ENCODE measurements at places on chromosomes 2 and 18.

GRCh38 chr2:231571661-231572191 lies 20.9 kb upstream of the TEX44 start:
- no peak overlapping the region for H3K4me3 ChIP-seq
- no peaks in the 10 kb centered on the region for H3K27me3 ChIP-seq
- H3K27ac ChIP-seq: no peak overlapping the region
- peaks cover 16% of the 10 kb centered on the region for H3K4me1 ChIP-seq
- H3K36me3 ChIP-seq: no peaks in the 10 kb centered on the region
- ATAC-seq: no peak

DNA sequence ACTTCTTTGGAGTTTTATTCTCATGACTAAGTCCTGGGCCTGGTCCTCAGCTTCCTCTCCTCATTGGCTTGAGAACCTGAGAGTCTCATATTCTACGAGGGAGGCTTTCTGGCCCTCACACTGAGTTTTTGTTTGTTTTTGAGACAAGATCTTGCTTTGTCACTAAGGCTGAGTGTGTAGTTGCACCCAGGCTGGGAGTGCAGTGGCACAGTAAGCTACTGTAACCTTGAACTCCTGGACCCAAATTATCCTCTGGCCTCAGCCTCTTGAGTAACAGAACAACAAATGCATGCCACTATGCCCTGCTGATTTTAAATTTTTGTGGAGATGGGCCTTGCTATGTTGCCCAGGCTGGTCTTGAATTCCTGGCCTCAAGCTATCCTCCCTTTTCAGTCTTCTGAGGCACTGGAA lies 22.6 kb downstream of the PRKRA start:
- H3K27me3 ChIP-seq: no peaks in the 10 kb centered on the region
- H3K4me3 ChIP-seq: no peak overlapping the region
- H3K27ac ChIP-seq: no peak overlapping the region
- H3K4me1 ChIP-seq: no peaks in the 10 kb centered on the region
- ATAC-seq: no peak
- H3K36me3 ChIP-seq: peaks cover 69% of the 10 kb centered on the region

DNA sequence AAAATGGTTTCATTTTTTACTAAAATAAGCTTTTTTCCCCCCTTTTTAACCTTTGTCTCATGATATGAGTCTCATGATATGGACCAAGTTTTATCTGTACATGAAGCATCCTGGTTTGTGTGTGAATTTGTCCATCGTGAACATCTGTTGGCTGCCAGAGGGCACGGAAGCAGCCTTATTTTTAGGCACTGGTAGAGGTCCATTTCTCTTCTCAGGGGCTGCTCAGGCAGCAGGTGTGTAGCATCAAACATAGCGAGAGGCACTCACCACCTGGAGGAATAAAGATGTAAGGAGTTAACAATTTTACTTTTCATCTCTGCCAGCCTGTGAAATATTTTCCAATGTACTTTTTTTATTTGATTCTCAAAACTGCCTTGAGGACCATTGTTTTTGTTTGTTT lies 134.5 kb downstream of the RHBDD1 start:
- H3K4me1 ChIP-seq: peaks cover 29% of the 10 kb centered on the region
- peak overlapping the region; percentile 85 for H3K27ac ChIP-seq
- H3K36me3 ChIP-seq: peaks cover 18% of the 10 kb centered on the region
- peak overlapping the region; percentile 75 for H3K4me3 ChIP-seq
- H3K27me3 ChIP-seq: no peaks in the 10 kb centered on the region

- H3K27ac ChIP-seq: no peak overlapping the region
- no peak overlapping the region for H3K4me3 ChIP-seq
- H3K4me1 ChIP-seq: no peaks in the 10 kb centered on the region
Measured at GRCh38 chr18:8188184-8188583, 421.1 kb upstream of the RAB12 start.

GRCh38 chr2:47028846-47029560 lies 113.4 kb upstream of the MCFD2 start:
- no peaks in the 10 kb centered on the region for H3K27me3 ChIP-seq
- peaks cover 17% of the 10 kb centered on the region for H3K4me1 ChIP-seq

DNA sequence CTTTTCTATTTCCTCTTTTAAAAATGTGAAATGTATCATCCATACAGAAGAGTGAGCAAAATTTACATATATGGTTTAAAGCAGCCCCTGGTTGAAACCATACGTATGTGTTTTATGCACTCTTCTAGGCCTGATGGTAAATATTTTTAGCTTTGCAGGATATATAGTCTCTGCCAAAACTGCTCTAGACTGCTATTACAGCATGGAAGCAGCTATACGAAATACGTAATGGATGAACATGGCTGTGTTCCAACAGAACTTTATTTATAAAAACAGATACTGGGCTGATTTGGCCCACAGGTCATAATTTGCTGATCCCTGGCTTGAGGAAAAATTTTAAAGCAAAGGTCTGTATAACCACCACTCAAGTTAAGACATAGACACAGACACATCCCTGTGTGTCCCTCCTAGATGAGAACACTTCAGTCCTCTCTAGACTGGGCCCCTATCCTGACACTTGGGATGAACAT lies 42.5 kb upstream of the ATP8B1 start:
- H3K27ac ChIP-seq: no peak overlapping the region
- no peak overlapping the region for H3K4me3 ChIP-seq
- peaks cover 35% of the 10 kb centered on the region for H3K4me1 ChIP-seq
- peak; percentile 55 for ATAC-seq
- H3K36me3 ChIP-seq: no peaks in the 10 kb centered on the region

DNA sequence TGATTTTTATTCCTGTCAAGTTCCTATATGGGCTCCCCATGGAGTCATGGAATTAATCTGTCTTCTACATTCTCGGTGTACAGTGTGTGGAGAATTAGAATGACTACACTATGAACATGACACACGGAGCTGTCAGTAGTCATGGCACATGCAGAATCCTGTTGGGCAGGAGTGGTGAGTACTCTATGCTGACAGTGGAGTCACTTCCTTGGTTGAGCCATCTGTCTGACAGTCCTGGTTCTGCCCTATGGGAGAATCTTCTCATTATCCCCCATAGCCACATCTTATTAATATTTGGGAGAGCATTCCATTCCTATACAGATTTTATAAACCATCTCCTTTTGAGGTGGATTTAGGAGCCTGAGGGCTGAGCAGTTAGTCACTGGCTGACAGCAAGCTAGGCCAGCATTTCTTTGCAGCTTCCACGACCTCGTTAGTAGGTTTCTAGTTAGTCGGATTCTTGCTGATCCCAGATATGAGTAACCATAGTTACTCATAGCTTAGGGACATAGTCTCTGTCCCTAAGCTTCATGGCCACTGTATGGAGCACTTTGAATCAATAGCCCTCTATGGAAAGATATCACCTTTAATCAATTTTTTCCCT lies 90.6 kb downstream of the MDH1 start:
- ATAC-seq: no peak
- H3K27me3 ChIP-seq: peaks cover 10% of the 10 kb centered on the region
- no peaks in the 10 kb centered on the region for H3K36me3 ChIP-seq
- no peak overlapping the region for H3K4me3 ChIP-seq
- no peaks in the 10 kb centered on the region for H3K4me1 ChIP-seq

DNA sequence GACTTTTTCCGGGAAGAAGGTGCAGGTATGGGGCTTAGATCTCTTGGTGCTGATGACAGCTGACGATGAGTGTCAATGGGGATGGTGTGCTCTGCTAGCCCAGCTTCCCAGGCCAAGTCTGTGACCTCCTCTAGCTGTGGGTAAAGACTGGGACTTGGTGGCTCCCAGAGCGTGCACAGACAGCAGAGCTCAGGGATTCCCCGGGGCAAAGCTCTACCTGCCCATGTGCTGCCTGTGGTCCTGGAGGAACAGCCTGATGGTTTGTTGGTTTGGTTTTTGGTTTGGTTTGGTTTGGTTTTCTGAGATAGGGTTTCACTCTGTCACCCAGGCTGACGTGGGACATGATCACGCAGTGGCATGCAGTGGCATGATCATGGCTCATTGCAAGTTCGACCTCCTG lies 19.2 kb downstream of the ATP6V1B1 start:
- no peak for ATAC-seq
- H3K36me3 ChIP-seq: no peaks in the 10 kb centered on the region
- H3K27me3 ChIP-seq: peaks cover 60% of the 10 kb centered on the region
- H3K27ac ChIP-seq: no peak overlapping the region
- no peak overlapping the region for H3K4me3 ChIP-seq

- no peak for ATAC-seq
- H3K27ac ChIP-seq: no peak overlapping the region
- no peaks in the 10 kb centered on the region for H3K4me1 ChIP-seq
- no peaks in the 10 kb centered on the region for H3K27me3 ChIP-seq
Measured at GRCh38 chr18:8175501-8176061, 433.7 kb upstream of the RAB12 start.

- no peak for ATAC-seq
- H3K4me1 ChIP-seq: peaks cover 20% of the 10 kb centered on the region
- H3K27me3 ChIP-seq: no peaks in the 10 kb centered on the region
- H3K36me3 ChIP-seq: peaks cover 6% of the 10 kb centered on the region
- no peak overlapping the region for H3K27ac ChIP-seq
Measured at GRCh38 chr2:186032102-186032738, 293.6 kb downstream of the FSIP2 start.

DNA sequence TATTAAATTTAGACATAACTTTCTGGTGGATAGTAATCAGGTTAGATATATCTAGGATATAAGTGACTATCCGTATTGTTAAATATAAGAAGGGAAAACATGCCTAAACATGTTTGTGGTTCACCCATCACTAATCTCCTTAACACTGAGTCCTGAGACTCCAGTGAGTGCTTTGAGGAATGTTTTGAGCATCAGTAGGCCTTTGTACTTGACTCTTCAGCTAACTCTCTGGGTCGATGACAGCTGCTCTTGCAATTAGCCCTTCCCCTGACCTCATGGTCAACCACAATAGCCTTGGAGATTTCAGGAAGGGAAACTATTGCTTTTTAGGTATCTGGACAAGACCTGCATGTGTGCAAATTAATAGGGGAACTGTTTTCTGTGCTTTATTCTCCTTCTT lies 716.8 kb downstream of the EPHA4 start:
- no peak overlapping the region for H3K4me3 ChIP-seq
- H3K27ac ChIP-seq: no peak overlapping the region
- H3K36me3 ChIP-seq: no peaks in the 10 kb centered on the region
- no peak for ATAC-seq
- no peaks in the 10 kb centered on the region for H3K4me1 ChIP-seq
- no peaks in the 10 kb centered on the region for H3K27me3 ChIP-seq

GRCh38 chr2:60973705-60974104 lies 43.8 kb upstream of the PEX13 start:
- peaks cover 81% of the 10 kb centered on the region for H3K4me1 ChIP-seq
- no peaks in the 10 kb centered on the region for H3K27me3 ChIP-seq
- H3K27ac ChIP-seq: peak overlapping the region; percentile 54
- no peak overlapping the region for H3K4me3 ChIP-seq

GRCh38 chr2:172821370-172822338 lies 86.0 kb downstream of the RAPGEF4 start:
- H3K36me3 ChIP-seq: no peaks in the 10 kb centered on the region
- H3K27me3 ChIP-seq: peaks cover 8% of the 10 kb centered on the region
- no peak overlapping the region for H3K4me3 ChIP-seq
- no peaks in the 10 kb centered on the region for H3K4me1 ChIP-seq
- H3K27ac ChIP-seq: no peak overlapping the region
- no peak for ATAC-seq

DNA sequence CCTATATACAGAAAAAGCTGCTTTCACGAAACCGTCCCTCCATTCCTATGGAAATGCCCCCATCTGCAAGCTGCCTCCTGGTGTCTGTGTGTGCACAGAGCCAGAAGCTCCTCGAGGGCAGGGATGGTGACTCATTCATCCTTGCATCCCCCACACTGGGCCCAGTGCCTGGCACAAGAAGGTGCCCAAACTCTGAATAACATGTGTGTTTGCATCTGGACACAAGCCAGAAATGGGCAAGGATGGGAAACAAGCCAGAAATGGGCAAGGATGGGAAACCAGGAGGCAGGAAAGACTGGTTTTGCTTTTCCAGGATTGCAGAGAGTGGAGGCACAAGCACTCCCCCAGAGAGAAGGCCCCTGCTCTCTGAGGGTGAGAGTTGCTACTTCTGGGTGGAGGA lies 313.9 kb downstream of the CELF4 start:
- H3K36me3 ChIP-seq: no peaks in the 10 kb centered on the region
- H3K27me3 ChIP-seq: peaks cover 74% of the 10 kb centered on the region
- no peak for ATAC-seq
- no peak overlapping the region for H3K4me3 ChIP-seq
- peaks cover 7% of the 10 kb centered on the region for H3K4me1 ChIP-seq
- no peak overlapping the region for H3K27ac ChIP-seq

DNA sequence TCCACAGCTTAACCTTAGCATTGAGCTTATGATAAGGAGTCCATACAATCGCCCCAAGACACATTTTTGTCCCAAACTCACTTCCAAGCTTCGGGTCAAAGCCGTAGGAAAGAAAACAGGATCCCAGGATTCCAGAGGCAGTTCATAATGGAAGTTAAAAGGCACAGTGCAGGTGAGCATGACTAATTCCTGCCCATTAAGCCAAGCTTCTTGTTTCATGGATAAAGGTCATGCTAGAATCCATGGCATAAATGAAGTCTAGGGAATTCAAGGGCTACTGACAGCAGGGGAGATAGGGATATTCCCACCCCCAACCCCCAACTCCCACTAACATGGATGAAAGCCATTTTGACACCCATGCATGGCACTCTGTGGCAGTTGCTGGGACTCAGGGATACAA lies 10.2 kb upstream of the INPP4A start:
- H3K4me1 ChIP-seq: peaks cover 7% of the 10 kb centered on the region
- no peak overlapping the region for H3K27ac ChIP-seq
- H3K27me3 ChIP-seq: peaks cover 8% of the 10 kb centered on the region
- peaks cover 5% of the 10 kb centered on the region for H3K36me3 ChIP-seq
- ATAC-seq: no peak

DNA sequence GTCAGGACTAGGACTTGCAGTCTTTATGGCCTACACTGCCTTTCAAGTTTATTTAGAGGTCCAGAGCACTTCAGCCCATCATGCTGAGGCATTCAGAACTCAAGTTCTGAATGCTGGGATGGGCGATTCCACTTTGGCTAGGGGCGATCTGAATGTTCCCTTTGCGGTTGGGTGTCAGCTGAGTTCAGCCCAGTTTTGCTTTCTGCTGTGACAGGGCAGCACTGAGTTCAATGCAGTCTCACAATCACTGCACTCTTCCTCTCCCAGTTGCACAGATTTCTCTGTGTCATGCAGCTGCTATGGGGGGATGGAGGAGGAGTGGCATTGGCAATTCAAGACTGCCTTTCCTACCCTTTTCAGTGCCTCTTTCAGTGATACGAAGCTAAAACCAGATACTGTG lies 1232.0 kb upstream of the FAM98A start:
- ATAC-seq: no peak
- H3K27me3 ChIP-seq: no peaks in the 10 kb centered on the region
- no peak overlapping the region for H3K27ac ChIP-seq
- H3K4me3 ChIP-seq: no peak overlapping the region
- no peaks in the 10 kb centered on the region for H3K4me1 ChIP-seq

DNA sequence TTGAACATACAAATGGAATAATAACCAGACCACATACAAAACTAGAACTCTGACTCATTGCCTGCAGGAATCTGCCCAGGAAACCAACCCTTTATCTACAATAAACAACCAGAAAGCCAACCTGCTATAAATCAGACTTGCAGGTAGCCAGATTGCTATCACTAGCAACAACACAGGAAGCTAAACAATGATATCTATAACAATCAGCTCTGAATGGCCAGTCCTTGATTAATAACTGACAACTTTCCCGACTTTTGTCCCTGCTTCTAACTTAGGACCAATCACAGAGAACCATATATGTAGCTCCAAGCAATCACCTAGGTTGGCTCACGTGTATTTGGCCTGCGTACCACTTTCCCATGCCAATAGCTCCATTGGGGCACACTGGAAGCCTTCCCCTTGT lies 470.8 kb downstream of the RIT2 start:
- H3K4me1 ChIP-seq: no peaks in the 10 kb centered on the region
- no peak for ATAC-seq
- no peak overlapping the region for H3K4me3 ChIP-seq
- H3K27me3 ChIP-seq: no peaks in the 10 kb centered on the region

GRCh38 chr18:28125051-28125450 lies 51.9 kb downstream of the CDH2 start:
- H3K36me3 ChIP-seq: no peaks in the 10 kb centered on the region
- H3K4me3 ChIP-seq: no peak overlapping the region
- no peaks in the 10 kb centered on the region for H3K4me1 ChIP-seq
- ATAC-seq: no peak
- no peaks in the 10 kb centered on the region for H3K27me3 ChIP-seq
